Stimulated activated CD4-positive, alpha-beta T cell treated with anti-CD3 and anti-CD28 coated beads, Interleukin-2, amount 100 ng/mL, for 48 hours (primary cell): ENCODE measurements at places on chromosomes 13 and 19.

GRCh38 chr19:54312436-54313377 is at the start of gene LILRA5:
LILRA5 (minus strand) TSS chr19:54313166; CDS start chr19:54313019, 147 bp downstream.
- no peak for DNase-seq

GRCh38 chr13:97189928-97190327 is 32.2 kb upstream of the MBNL2 start:
- no peak for DNase-seq

DNA sequence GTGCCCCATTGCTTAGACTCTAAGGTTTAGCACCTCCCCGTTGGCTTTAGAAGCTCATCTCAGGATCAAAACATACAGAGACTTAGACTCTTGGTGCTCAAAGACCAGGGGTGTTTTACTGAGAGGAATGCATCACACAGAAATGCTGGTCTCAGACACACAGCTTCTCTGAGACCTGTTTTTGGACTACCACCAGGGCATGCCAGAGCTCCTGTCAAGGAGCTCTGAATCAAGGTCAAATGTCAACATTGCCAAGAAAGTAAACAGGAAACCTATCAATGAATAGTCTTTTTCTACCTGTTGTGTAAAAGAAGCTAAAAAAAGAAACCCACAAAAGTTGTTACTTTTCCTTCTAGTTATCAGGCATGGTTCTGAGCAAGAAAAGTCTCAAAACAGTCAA is 149.2 kb downstream of the COL4A1 start:
- DNase-seq: no peak

GRCh38 chr13:93339550-93339949 is 112.9 kb downstream of the GPC6 start:
- no peak for DNase-seq

DNA sequence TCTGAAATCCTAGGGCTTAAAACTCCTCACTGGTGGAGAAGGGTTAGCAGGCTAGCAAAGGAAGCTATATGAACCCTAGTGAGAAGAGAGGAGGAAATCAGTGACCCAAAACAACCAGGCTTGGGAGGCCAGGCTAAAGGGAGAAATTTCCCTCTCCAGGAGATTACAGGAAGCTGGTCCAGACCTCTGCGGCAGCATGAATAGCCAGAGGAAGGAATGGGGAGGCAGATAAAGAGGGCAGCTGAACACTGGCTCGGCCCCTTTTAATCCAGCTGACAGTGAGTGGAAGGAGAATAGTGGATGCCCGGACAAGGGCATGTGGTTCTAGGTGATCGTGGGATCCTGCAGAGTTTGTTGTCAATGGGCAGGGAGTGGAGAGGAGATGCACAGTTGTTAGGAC is 130.6 kb downstream of the COG6 start:
- DNase-seq: no peak

DNA sequence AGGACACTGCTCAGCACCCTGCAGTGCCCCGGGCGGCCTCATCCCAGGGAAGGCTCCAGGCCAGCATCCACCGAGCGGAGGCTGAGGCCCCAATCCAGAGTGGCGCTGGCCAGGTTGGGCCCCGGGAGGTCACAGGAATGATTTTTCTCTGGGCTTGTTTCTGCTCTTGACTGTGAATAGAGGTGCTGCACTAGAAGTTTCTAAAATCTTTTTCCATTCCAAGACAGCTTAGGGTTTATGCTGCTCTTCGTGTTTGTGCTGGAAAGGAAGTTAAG is 15.1 kb downstream of the KDM4B start:
- no peak for DNase-seq

DNA sequence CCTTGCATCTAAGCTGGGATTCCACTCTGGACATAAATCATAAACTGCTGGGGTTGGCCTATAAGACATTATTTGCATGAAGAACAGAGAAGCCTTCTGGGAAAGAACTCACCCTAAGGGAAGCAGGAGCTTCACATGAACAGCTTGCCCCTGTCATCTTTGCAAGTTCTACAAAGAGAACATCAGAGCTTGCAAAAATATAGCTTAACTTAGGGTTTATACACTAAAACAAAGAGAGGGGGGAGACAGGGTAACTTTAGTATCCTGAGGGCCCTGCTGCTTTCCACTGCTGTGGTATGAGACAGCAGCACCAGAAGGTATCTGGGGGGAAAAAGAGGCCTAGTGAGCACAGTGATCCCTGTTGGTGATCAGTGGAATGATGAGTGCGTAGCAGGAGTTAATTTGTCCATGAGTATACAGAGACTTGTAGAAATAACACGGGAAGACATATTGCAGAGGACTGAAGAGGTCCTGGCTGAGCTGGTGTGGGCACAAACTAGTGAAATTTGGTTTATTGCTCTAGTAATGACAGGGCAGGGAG is 116.1 kb upstream of the TSC22D1 start:
- no peak for DNase-seq

- DNase-seq: peak; percentile 34
Measured at GRCh38 chr19:36140304-36141038, 605 bp downstream of the CAPNS1 start.

- DNase-seq: no peak
Measured at GRCh38 chr19:48945415-48945814, 9.3 kb upstream of the BAX start.

GRCh38 chr13:52931539-52932431 is 83.3 kb upstream of the PCDH8 start:
- no peak for DNase-seq

- DNase-seq: no peak
Measured at GRCh38 chr13:65964672-65965071, 1265.5 kb downstream of the PCDH9 start.

- no peak for DNase-seq
Measured at GRCh38 chr13:113766035-113766800, 7.2 kb downstream of the TMEM255B start.

GRCh38 chr13:58573743-58574142 is 942.2 kb downstream of the PCDH17 start:
- no peak for DNase-seq

- DNase-seq: no peak
Measured at GRCh38 chr13:62706048-62706447, 1290.4 kb upstream of the PCDH20 start.

- DNase-seq: no peak
Measured at GRCh38 chr13:30712536-30713532, 22.5 kb upstream of the ALOX5AP start.

DNA sequence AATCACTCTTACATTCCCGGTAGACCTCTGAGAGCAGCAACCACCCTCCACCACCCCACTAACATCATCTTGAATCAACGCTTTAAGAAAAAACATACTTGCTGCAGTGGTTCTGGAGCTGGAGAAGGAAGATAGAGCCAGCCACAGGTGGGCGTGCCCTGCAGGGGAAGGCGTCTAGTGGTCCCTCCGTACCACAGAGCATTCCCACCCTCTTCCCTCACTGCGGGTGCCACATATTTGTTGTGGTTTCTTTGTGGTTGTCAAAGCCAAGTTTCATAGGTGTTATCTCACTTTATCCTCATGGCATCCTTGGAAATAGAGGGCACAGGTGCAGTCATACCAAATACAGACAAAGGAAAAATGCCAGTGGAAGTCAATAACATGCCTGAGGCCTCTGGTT is 22.2 kb downstream of the COL4A2 start:
- DNase-seq: no peak

GRCh38 chr19:9972103-9972502 is 35.8 kb upstream of the OLFM2 start:
- no peak for DNase-seq

DNA sequence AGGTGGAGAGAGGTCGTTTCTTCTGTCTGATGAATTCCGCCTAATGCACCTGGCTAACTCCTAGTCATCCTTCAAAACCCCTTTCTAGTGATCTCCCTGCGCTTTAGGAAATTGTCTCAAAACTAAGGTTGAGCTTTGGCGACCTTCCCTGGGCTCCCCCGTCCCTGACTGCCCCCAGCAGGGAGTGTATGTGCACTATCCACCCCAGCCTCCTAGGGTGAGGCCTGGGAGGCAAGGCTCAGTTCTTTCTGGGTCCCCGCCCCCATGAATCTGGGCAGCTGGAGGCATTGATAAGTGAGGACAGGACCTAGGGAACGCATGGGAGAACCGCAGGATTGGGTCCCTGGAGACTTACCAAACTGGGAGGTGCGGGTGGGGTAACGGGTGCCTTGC is 378 bp downstream of the TLE6 start:
- DNase-seq: no peak

GRCh38 chr19:51751655-51752054 is at the start of gene FPR1:
FPR1 (minus strand) TSS chr19:51751878; CDS start chr19:51746994, 4,884 bp downstream.
- no peak for DNase-seq

DNA sequence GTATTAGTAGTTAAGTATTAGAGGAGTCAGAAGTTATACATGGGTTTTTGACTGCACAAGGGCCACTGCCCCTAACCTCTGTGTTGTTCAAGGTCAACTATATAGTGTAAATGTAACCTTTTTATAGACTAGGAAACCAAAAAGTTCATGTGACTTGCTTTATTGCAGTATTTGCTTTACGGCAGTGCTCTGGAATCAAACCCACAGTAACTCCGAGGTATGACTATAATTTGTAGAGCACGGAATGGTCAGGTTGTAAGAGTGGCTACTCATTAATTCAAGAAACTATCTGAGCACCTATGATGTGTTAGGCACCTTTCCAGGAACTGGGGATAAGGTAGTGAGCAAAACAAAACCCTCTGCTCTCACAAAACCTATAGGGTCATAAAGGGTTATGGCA is 22.2 kb downstream of the SUPT20H start:
- no peak for DNase-seq

GRCh38 chr19:19554074-19555023 is 16.3 kb downstream of the CILP2 start:
- DNase-seq: peak; percentile 69
